Stimulated activated CD8-positive, alpha-beta memory T cell treated with anti-CD3 and anti-CD28 coated beads, Interleukin-12 subunit alpha, Interleukin-12 subunit beta, amount 100 ng/mL, for 4 hours (primary cell): ENCODE measurements at places on chromosomes 16 and 17.

- no peak for DNase-seq
Measured at GRCh38 chr16:19919142-19919541, 34.5 kb upstream of the GPRC5B start.

DNA sequence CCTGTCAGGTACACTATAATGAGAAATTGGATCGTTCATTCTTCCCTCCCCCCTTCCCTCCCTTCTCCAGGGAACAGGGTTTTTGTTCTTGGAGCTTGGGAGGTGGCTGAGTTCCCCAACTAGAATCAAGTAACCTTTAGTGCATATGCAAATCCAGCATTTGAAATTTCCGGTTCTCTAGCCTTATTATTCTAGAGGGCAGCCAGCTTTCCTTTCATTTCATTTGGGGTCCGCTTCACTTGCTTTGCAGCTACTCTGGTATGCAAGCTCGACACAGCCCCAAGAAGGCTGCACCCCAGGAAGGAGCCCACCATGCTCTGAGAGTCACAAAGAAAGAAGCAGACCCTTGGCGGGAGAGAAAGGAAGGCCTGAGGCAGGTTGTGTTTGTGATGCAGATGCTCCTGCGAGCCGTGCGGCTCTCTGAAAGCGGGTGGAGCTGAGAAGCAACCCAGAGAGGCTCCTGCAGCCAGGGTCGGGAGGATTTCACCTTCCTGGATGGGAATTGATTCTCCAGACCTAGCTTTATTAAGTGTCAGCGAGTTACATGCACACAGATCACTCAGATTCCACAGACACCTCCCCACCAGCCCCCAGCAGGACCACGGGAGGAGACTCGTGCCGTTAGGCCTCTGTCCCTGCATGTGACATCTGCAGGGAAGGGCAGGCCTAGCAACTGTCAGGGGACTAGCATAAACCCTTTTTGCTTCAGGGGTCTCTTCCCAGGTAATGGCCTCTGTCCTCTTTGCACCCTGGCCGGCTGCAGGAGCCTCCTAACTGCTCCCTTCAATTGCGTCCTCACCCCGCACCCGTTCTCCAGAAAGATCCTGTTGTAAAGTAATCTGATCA is 34.5 kb downstream of the PMM2 start:
- DNase-seq: no peak

GRCh38 chr17:28511858-28512461 is 5.8 kb downstream of the FOXN1 start:
- DNase-seq: no peak

- DNase-seq: no peak
Measured at GRCh38 chr16:65307286-65307685, 185.4 kb upstream of the CDH11 start.

- no peak for DNase-seq
Measured at GRCh38 chr17:31226950-31227349, 70.1 kb downstream of the OMG start.

DNA sequence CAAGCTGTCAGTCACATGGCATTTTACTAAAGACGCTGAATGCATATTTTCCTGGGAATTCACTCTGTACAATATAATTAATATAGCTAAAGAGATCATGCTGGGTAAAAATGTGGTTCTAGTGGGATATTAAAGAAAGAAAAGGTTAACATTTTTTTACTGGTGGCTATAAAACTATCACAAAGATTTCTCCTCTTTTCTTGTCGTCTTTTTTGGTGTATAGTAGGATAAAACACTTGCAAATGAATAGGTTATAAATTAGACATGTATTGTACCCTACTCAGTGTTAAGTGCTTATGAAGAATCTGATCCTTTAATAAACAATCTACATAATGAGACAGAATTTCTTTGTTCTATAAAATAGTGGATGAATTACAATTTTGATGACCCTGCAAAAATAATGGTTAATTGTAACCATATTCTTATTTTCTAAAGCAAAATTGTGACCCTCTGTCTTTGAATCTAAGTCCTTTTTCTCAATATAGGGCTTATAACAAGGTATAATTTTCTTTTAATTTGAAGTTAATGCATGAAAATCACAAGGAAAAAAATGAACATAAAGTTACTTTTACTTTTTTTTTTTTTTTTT is 1540.4 kb upstream of the GOT2 start:
- no peak for DNase-seq

DNA sequence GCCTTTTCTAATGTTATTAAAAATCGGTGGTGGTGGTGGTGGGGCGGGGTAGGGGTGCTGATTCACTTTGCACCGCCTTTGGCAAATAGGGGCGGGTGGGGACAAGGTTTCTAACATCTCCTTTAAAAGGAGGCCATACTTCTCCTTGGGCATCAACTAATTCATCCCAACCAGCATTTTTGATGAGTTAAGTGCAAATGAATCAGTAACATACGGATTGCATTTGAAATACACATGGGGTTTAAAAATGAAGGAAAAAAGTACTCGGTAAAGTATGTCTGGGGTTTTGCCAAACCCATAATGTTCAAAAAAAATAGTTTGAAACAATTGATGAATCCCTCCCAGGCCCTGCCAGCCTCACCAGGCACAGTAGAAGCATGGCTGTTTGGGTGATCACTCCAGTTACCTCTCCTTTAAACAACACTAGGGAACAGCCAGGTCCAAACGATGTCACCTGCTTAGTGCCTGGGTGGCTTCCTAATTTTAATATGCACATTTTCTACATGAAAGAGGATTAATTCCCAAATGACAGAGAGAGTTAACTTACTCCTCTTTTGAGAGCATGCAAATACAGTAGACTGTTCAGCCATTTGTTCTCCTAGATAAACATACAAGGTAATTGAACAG is 107.2 kb downstream of the ANKFN1 start:
- no peak for DNase-seq

DNA sequence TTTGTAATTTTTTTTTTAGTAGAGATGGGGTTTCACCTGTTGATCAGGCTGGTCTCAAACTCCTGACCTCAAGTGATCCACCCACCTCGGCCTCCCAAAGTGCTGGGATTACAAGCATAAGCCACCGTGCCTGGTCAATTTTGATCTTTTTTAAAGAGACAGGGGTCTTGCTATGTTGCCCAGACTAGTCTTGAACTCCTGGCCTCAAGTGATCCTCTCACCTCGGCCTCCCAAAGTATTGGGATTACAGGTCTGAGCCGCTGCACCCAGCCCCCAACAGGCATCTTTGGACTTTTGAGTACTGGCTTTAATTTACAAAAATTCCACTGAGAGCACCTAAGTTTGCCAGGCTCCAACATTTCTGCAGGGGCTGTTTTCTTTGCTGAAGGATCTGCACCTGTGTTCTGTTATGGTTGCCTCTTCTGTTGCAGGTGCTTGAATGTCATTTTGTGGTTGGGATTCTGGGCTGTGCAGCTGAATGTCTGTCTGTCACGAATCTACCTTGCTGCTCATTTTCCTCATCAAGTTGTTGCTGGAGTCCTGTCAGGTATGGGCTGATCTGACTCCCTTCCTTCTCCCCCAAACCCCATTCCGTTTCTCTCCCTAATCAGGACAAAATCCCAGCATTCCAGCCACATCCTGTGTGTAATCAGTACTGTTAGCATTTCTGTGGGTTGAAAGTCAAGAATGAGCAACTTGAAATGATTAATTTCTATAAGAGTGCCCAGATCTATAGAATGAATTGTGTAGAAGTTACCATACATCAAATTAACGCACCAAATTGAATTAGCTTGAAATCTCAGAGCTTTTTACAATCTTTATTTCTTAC is 8.5 kb downstream of the G6PC1 start:
- no peak for DNase-seq

DNA sequence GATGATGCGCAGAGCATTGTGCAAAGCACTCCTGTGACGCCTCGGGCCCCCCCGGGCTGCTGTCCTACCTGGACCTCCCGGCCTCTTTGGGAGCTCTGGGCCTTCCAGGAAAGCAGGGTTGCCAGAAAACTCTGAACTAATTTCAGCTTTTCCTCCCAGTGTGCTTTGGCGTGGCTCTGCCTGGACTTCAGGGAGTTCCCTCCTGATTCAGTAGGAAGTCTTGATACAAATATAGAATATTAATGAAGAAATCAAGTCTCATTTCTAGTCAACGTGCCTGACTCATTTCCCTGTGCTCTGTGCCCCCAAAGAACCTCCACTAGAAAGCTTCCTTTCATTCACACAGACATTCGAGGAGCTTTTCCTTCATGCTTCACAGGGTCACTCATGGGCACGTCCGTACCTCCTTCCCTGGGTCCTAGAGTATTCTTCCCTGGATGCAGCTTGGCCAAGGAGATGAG is 84.0 kb upstream of the NOL11 start:
- DNase-seq: no peak

DNA sequence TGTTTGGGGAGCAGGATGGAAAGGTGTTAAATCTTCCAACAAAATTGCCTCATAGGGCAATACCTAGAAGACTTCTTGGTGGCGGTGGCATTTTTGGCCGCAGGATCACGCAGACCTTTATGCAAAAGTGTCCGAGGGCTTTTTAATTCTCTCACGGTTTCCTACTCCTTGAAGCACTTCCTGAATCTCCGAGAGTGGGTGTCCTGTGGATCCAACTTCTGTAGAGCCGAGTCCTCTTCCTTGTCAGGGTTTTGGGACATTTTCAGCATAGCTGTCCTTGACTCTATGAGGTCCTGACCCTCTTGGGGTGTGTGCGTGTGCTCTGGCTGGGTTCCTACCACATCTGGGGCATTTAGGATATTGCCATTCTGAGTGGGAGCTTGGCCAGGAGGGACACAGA is 31.7 kb downstream of the IL21R start:
- DNase-seq: no peak

DNA sequence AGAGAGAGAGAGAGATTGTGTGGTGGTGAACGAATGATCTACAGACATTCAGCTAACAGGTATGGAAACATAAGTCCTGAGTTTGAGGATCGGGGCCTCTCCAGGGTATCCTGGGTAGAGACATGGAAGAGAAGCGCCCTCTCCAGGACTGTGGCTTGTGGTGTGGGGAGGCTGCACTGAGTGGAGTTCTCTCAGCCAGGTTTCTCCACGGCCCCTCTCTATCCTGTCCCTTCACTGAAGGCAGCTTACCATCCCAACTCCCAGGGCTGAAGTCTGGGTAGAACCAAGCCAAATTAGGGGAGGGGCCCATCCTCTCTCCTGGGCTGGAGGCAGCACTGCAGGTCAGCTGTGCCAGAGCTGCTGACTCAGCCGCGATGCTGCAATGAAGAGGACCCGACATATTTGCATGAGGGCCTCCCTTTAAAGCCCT is 6.2 kb downstream of the C1QL1 start:
- no peak for DNase-seq

- DNase-seq: no peak
Measured at GRCh38 chr17:59830007-59830630, 62.6 kb downstream of the TUBD1 start.

DNA sequence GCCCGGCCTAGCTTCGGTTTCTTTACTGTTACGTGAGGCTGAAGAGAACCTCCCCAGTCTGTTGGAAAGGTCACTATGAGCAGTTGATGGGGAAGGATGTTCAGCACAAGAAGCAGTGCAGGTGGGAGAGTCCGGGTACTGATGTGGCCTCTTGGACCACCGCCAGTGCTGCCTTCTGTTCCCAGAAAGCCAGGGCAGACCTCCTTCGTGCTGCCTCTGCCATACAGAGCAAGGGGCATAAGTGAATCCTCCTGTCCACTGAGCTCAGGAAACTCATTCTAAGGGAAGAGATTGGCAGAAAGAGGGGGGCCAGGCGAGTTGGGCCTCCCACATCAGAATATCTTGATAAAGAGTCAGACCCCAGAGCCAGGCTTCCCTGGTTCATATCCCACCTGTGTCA is 3.7 kb downstream of the PPP4C start:
- DNase-seq: no peak

- no peak for DNase-seq
Measured at GRCh38 chr16:86517652-86518258, 7.4 kb downstream of the FOXF1 start.

GRCh38 chr16:81738783-81739496 is 40.2 kb upstream of the PLCG2 start:
- DNase-seq: no peak

GRCh38 chr17:28747801-28748750 is 4.3 kb downstream of the TRAF4 start:
- DNase-seq: no peak

DNA sequence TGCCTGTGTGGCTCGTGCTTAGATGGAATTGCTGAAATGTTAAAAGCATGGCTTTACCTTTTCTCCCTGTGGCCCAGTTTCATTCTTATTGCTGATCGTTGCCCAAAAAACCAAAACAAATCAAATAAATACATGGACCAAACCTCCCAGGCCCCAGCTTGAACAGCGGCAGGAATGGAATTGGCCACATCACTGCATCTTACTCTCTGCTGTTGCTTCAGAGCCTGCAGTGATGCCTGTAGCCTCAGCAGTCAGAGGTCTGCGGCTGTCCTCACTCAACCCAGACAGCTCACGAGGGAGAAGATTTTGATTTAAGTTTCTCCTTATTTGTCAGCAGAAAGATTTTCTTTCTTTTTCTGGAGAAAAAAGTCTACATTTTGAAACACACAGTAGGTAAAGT is 91.5 kb downstream of the NPIPB11 start:
- DNase-seq: no peak

- no peak for DNase-seq
Measured at GRCh38 chr16:50274326-50275097, 8.2 kb downstream of the ADCY7 start.
